ENCODE measurements at places on chromosomes 3 and 15.

DNA sequence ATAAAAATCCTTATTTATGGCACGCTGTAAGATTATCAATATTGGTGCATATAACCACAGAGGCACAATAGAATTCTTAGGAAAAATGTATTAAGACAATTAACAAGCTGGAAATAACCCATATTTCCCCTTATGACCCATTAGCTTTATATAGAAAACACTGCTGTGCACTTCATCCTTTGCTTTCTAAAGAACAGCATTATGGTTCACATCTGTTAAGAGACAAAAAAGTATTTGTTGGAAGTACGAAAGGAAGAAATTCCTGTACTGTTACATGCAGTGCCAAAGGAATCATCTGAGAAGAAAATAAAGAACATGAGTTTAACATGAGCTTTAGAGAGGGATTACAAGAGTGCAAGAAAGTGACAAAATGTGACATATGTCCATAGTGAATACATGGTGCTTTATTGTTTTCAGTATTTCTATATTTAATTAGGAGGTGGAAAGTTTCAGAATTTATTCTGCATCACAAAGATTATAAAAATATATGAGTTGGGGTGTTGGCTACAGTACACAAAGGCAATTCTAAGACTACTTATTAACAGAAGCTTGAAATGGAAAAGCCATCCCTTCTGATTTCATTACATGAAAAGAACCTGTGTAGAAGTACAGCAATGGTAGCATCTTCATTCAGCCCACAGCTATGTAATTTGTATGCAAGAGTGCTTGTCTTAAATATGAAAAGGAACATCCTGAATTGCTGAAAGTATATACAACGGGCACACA is 6.8 kb downstream of the UBE3A start:
- DNase-seq: no peak

DNA sequence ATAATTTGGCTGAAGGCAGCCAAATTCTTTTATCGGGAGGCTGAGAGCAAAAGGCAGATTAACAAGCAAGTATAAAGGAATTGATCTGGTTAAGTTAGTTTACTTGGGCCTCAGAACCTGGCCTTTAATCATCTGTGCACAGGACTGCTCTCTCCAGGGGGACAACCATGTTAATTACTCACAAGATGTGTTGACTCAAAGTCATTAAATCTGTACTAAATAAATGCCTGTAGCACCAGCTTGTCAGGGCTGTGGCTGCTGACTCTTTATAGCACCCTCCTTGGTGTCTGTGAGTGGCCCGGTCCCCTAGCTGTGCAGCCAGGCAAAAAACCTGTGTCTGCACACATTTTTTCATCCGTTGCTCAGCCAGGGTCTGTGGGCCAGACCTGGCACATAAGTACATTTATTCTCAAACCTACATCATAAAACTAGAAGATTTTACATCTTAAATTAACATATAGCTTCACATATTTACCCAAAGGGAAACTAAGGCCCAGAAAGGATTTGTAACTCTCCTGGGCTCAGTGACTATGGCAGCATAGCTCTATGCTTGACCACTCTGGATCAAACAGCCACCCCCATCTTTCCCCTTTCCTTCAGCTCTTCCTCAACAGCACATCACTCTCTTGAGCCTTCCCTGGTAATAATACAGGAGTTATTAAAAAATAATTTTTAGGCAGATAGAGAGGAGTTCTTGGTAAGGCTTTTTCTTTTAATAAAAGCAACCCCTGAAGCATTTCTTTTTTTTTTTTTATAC is 51.4 kb downstream of the NCEH1 start:
- DNase-seq: peak; percentile 72

GRCh38 chr3:43861635-43862034 is 170.9 kb downstream of the ABHD5 start:
- no peak for DNase-seq

GRCh38 chr3:32493437-32494414 is 8.9 kb downstream of the CMTM6 start:
- no peak for DNase-seq

DNA sequence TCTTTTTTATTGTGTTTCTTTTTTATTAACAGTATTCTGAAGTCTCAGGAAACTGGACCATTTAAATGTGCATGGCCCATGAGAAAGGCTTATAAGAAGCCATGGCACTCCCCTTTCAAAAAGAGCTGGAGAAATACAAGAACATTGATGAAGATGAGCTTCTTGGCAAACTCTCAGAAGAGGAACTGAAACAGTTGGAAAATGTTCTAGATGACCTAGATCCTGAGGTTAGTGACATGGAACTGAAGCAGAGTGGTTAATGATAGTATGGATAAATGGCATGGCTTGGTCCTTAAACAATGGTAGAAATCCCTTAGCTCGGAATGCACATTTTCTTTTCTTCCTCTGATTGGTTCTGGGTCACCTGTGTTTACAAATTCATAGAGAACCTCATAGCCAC is 14.9 kb downstream of the TMOD2 start:
- DNase-seq: no peak

- peak; percentile 85 for DNase-seq
These were observed 508.6 kb downstream of the FHIT start for GRCh38 chr3:60742606-60743145.

- no peak for DNase-seq
These were observed 193.3 kb upstream of the PROK2 start for GRCh38 chr3:71978150-71978721.

DNA sequence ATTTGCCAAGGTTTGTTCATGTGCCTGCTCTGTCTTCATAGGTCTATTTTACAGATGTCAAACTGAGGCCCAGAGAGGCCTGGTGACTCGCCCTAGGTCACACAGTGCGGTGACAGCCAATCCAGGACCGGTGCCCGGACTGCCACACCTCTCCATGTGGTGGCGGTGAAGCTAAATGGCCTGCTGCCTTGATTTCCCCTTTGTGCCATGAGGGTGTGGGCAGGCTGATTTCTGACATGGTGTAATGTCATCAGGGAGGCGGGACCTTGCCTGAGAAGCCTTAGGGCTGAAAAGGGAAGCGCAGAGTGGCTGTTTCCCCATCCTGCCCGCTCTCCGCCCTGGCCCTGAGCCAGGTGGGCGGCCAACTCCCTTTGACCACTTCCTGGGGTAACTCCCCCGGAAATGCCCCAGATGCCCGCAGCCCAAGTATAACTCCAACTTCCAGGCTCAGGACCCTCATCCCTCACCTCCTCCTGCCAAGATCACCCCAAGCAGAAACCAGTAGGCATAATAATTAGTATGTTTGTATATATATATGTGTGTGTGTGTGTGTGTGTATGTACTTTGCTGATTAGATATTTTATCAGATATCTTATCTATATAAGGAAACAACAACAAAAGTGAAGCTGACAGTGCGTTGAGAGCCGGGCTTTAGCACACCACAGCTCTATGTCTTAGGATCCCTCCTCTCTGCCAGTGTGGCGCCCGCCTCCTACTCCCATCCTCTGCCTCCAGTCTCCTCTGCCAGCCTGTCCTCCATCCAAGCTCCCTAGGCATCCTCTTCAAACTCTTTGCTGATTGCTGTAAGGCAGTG is 63.9 kb downstream of the IQSEC1 start:
- no peak for DNase-seq

DNA sequence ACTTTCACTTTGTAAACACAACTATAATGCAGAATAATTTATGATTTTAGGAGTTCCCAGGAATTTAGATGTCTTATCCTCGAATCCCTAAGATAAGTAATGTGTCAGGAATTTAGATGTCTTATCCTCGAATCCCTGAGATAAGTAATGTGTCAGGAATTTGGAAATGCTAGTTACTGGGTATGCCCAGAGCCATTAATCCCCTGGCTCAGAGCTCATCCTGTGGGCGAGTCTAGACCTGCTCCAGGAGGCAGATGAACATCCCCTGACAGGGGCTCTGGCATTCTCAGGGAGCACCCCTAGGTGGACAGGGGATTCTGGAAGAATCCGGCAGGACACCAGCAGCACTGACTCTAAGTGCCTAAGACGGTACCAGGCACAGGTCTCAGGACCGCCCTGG is 163.3 kb downstream of the ARRDC4 start:
- DNase-seq: peak; percentile 80

GRCh38 chr3:55305696-55306485 is 181.2 kb downstream of the WNT5A start:
- DNase-seq: peak; percentile 47

DNA sequence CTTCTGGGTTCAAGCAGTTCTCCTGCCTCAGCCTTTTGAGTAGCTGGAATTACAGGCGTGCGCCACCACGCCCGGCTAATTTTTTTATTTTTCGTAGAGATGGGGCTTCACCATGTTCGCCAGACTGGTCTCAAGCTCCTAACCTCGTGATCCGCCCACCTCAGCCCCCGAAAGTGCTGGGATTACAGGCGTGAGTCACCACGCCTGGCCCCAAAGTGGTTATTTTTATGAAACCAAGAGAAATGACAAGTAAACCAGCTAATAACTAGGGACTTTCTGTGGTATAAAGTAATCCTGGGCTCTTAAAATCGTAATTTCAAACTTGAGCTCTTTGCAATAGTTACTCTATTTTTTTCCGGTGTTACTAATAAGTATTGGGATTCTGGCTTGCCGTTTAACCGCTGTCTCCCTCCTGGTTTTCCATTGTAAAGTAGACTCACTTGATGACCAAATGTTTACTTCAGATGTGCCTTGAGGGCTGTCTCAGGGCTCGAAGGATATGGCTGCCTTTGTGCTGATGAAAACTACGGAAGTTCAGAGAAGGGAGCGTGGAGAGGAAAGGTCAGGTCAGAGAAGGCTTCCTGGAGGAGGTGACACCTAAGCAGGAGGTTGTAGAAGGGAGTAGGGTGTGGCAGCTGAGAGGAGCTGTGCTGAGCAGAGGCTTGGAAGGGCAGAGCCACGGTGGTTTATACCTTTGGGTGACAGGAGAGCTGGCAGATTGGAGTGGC is 4.2 kb downstream of the ZSCAN2 start:
- peak; percentile 13 for DNase-seq

DNA sequence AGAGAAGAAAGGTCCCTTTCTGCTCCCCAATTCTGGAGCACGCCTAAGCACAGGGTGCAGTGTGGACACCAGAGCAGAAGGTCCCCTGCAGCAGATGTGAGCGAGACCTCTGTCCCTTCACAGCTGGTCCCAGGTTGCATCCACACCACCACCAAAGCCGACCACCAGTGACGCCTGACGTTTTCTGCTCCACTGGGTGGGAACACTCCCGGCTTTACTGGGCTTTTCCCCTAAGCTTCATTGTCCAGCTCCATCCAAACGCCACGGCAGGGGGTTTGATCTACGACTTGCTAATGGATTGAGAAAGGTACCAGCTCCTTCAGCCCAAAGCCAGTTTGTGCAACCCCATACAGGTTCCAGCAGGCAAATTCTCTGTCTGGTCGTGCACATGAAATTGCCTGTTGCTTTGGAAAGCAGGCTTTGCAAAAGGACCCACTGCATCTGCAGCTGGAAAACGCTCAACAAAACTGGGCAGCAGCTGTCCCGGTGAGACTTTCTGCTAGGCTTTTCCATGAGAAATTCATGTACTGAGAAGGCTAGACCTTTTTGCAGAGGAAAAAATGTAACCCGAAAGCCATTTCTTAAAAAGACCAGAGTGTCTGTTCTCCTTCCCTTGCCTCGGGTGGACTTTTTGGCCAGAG is 31.1 kb downstream of the ADAMTS17 start:
- no peak for DNase-seq

GRCh38 chr3:187798531-187799530 is 53.6 kb upstream of the BCL6 start:
- no peak for DNase-seq

DNA sequence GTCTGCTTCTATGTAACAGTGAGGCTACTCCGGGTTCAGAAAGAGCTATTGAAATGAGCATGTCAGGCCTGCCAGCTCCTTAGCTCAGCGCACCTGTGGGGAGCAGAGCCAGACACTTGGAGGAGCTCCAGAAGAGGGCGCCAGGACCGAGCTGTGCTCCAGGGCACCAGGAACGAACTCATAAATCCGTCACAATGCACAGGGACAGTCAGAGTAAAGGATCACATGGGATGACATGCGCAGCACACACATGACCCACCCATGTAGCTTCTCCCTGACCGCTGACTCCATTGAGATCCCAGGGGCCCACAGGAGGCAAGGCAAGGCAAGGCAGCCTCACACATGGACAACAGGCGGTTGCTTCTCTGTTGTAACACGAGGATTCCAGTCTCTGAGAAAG is 26.0 kb upstream of the GNB5 start:
- no peak for DNase-seq

DNA sequence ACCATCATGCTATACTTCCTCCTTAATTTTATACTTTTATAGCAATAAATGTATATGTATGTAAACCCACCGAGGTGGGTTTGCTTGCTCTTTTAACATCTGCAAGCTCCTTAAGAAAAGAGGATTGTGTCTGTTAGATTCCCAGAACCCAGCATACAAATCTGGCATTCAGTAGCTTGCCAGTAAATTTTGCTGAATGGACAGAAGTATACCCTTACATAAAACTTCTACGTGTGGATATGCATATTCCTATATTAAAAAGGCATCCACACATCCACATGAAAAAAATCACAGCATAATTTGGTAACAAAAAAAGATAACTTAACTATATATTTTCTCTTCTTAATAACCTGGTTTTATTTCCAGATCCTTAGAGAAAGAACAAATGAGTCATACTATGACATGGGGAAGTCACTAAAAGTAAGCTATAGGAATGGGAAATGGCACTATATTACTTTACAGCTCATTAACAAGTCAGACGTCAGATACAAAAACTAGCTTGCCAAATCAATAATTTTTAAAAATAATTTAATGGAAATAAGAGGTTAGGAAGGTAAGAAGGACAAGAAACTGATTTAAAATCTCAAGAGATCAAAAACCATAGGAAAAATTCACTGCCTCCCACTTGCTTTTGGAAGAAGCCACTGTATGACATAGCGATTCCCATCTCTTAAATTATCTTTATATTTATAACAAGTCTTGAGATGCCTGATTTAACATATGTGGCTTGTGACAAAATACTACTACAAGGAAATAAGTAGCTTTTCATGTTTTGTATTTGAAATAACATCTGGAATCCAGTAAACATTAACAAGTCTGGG is 68.7 kb downstream of the SUMF1 start:
- no peak for DNase-seq

DNA sequence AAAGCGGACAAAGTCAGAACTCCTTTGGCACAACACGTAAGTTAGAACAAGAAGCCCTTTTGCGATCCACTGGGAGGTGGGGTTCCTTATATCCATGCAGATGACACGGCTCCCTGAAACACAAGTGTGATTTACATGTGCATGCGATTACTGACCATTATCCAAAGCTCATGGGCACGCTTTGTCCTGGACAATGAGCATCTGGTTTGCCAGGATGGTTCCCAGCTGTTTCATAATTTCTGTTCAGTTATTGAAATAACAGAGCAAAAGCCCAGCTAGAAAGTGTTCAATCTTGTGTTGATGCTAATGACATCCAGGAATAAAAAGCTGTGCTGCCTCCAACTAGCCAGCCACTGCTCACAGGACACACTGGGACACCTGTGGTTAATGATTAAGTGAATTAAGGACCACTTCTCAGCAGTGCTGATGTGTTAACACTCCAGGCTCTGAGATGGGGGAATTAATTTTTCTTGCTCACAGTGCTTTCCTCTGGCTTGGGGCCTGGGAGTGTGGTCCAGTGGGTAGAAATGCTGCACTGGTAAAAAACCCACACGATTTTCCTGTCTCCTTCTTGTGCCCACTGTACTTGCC is 123.1 kb upstream of the SLC2A2 start:
- no peak for DNase-seq

GRCh38 chr3:10721101-10721500 is 94.9 kb upstream of the SLC6A11 start:
- no peak for DNase-seq

All from fibroblast of skin of right quadriceps (primary cell).